Thoracic aorta (tissue), 2 donors: ENCODE measurements at places on chromosomes 1 and 21.

GRCh38 chr1:8384088-8384487 lies 66.2 kb downstream of the SLC45A1 start:
- DNase-seq, result no peak
- H3K27ac ChIP-seq, result no peak overlapping the region
- H3K4me3 ChIP-seq, result no peak overlapping the region
- no peaks in the 10 kb centered on the region for H3K27me3 ChIP-seq
- peaks cover 35% of the 10 kb centered on the region for H3K4me1 ChIP-seq

GRCh38 chr1:1208713-1209433 lies 2.5 kb upstream of the TNFRSF18 start:
- DNase-seq, result no peak
- H3K4me3 ChIP-seq, result peak overlapping the region; percentile 60
- H3K27ac ChIP-seq, result no peak overlapping the region
- no peaks in the 10 kb centered on the region for H3K36me3 ChIP-seq
- H3K27me3 ChIP-seq, result peaks cover 4% of the 10 kb centered on the region

GRCh38 chr1:160996178-160996577 lies 24.8 kb downstream of the F11R start:
- H3K27ac ChIP-seq, result no peak overlapping the region
- peaks cover 4% of the 10 kb centered on the region for H3K36me3 ChIP-seq
- H3K27me3 ChIP-seq, result no peaks in the 10 kb centered on the region
- H3K4me3 ChIP-seq, result no peak overlapping the region
- no peak for DNase-seq

- H3K27me3 ChIP-seq, result no peaks in the 10 kb centered on the region
- DNase-seq, result no peak
- H3K27ac ChIP-seq, result no peak overlapping the region
- H3K4me3 ChIP-seq, result no peak overlapping the region
Observed at GRCh38 chr1:100584761-100585745, 47.1 kb downstream of the GPR88 start.

- H3K27ac ChIP-seq, result peak overlapping the region; percentile 90
- H3K4me3 ChIP-seq, result peak overlapping the region; percentile 88
- no peak for DNase-seq
Observed at GRCh38 chr1:237043846-237044636, 2.1 kb downstream of the RYR2 start.

- H3K27me3 ChIP-seq, result no peaks in the 10 kb centered on the region
- H3K4me1 ChIP-seq, result peaks cover 9% of the 10 kb centered on the region
- peak overlapping the region; percentile 88 for H3K4me3 ChIP-seq
- no peak for DNase-seq
Observed at GRCh38 chr1:152034324-152034653, 2.5 kb downstream of the S100A11 start.

DNA sequence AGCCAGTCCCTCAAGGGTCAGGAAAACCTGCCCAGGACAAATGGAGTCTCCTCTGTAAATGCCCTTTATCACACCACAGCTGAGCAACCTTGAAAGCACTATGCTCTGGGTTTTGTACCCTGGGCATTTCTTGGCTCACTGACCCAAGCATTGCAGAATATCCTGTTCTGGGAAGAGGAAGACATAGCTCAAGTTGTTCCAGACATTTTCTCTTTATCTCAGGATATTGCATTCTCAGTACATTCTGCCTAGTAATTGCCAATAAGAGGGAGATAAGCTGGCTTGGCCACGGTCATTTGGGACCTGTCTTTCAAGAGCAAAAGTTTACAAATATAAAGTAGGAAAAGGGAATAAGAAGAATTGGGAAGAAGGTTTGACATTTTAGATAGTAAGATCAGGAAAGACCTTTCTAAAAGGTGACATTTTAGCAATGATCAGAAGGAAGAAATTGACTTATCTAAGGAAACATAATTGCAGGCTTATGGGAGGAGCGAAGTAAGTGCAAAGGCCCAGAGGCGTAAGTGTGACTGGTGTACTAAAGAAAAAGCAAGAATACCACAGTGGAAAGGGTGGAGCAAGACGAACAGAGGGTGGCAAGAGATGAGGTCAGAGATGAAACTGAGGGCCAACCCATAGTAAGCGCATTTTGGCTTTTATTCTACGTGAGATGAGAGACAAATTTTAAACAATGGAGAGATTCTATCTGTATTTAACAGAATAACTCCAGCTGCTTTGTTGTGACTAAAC lies 394.0 kb upstream of the CXADR start:
- peak overlapping the region; percentile 28 for H3K27ac ChIP-seq
- H3K4me1 ChIP-seq, result no peaks in the 10 kb centered on the region
- H3K27me3 ChIP-seq, result no peaks in the 10 kb centered on the region
- H3K36me3 ChIP-seq, result no peaks in the 10 kb centered on the region
- DNase-seq, result no peak
- H3K4me3 ChIP-seq, result no peak overlapping the region

- H3K27me3 ChIP-seq, result no peaks in the 10 kb centered on the region
- no peak overlapping the region for H3K27ac ChIP-seq
- H3K4me1 ChIP-seq, result no peaks in the 10 kb centered on the region
- no peaks in the 10 kb centered on the region for H3K36me3 ChIP-seq
Observed at GRCh38 chr1:50369830-50370229, 53.4 kb downstream of the DMRTA2 start.

DNA sequence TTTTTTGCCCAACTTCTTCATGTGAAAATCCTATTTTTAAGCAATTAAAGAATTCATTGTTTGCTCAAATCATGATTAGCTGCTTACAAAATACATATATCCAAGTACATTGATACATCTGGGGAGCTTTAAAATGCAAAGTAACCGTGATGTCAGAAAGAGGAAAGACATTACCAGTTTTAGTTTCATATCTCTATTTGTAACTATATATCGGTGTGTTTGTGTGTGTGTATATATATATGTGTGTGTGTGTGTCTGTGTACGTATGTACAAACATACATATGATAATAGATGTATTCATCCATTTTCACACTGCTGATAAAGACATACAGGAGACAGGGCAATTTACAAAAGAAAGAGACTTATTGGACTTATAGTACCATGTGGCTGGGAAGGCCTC lies 310.1 kb downstream of the DPYD start:
- no peak for DNase-seq
- H3K27me3 ChIP-seq, result no peaks in the 10 kb centered on the region
- no peaks in the 10 kb centered on the region for H3K4me1 ChIP-seq

- DNase-seq, result no peak
- no peaks in the 10 kb centered on the region for H3K36me3 ChIP-seq
- H3K27me3 ChIP-seq, result no peaks in the 10 kb centered on the region
Observed at GRCh38 chr1:54338464-54338863, 67.7 kb downstream of the SSBP3 start.

DNA sequence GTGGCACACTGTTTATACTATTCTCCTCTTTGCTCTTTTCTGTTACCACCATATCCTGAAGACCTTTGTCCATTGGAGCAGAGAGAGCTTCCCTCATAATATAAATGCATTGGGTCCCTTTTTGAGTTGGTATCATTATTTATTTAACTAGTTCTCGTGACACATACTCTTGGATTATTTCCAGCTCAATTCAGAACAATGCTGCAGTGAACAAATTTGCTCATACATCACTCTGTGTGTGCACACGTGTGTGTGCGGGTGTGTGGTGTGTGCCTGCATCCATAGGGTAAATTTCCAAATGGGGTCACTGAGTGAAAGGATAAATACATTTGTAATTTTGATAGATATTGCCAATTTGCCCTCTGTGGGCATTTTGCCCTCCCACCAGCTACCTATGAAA lies 5.8 kb downstream of the PLA2G2A start:
- no peak overlapping the region for H3K27ac ChIP-seq
- no peaks in the 10 kb centered on the region for H3K4me1 ChIP-seq
- no peak overlapping the region for H3K4me3 ChIP-seq
- DNase-seq, result no peak
- no peaks in the 10 kb centered on the region for H3K27me3 ChIP-seq

DNA sequence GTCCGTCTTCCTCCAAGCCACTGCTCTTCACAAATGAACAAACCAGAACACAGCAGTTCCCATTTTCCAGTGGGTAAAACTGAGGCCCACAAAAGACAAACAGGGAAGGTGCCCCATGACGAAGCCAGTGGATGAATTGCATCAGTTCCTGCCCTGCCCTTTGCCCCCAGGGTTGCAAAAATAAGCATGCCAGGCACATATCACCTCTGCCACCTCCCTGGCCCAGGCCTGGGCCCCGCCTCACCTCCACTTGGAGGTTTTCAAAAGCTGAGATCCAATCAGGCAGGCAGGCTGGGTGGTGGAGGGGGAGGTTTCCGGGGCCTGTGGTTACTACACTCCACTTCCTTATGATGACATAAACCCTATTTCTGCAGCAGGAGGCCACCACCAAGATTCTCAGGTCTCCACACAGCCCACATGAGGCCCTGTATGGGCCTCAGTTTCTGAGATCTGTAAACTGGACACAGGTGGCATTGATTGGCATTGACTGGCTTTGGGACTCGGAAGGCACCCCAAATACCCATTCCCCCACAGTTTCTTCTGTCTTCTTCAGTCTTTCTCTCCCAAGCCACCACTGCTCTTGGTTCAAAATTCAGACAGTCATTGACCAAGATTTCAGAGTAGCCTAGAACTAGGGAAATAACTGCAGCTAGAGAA lies 4.1 kb downstream of the KIF21B start:
- no peak overlapping the region for H3K27ac ChIP-seq
- DNase-seq, result no peak
- no peak overlapping the region for H3K4me3 ChIP-seq
- H3K27me3 ChIP-seq, result no peaks in the 10 kb centered on the region
- no peaks in the 10 kb centered on the region for H3K36me3 ChIP-seq
- peaks cover 7% of the 10 kb centered on the region for H3K4me1 ChIP-seq

DNA sequence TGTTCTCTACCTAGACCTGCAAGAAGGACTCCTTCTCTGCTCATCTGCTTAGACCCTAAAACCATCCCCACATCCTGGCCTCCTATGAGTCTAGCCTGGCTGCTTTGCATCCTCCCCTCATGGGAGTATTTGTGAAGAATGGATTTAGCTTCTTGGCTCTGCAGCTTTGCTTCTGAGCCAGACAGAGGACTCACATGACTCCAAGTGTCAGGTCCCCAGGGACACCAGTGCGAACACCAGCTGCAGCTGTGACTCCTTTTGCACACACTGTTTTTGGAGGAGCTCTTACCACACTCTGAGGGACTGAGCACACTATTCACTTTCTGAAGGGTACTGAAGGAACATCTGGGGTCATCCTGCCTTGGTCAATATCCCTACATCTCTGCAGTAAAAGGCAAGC lies 131.8 kb upstream of the SGIP1 start:
- no peaks in the 10 kb centered on the region for H3K27me3 ChIP-seq
- H3K27ac ChIP-seq, result no peak overlapping the region
- H3K4me1 ChIP-seq, result peaks cover 5% of the 10 kb centered on the region
- DNase-seq, result peak; percentile 28
- peak overlapping the region; percentile 16 for H3K4me3 ChIP-seq

DNA sequence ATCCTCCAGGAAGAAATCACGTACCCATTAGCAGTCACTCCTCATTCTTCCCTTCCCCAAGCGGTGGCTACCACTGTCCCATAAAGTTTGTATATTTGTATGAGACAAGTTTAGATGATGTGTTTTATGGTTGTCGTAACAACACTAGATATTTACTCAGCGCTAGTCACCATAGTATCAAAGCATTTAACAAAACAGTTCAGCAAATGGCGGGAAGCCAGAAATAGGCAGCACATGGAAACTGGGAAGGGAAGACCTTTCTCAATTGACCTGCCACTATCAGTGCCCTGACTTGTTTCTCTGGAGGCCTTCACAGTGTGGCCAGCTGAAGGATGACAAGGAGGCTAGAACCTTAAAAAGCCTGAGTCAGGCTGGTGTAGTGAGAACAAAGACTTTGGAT lies 31.1 kb downstream of the CNST start:
- no peaks in the 10 kb centered on the region for H3K36me3 ChIP-seq
- peak; percentile 19 for DNase-seq
- H3K27ac ChIP-seq, result peak overlapping the region; percentile 3
- H3K27me3 ChIP-seq, result no peaks in the 10 kb centered on the region
- H3K4me3 ChIP-seq, result no peak overlapping the region
- peaks cover 22% of the 10 kb centered on the region for H3K4me1 ChIP-seq

GRCh38 chr1:30449428-30450147 lies 273.8 kb downstream of the MATN1 start:
- H3K4me1 ChIP-seq, result no peaks in the 10 kb centered on the region
- DNase-seq, result no peak
- no peaks in the 10 kb centered on the region for H3K36me3 ChIP-seq
- no peak overlapping the region for H3K4me3 ChIP-seq

DNA sequence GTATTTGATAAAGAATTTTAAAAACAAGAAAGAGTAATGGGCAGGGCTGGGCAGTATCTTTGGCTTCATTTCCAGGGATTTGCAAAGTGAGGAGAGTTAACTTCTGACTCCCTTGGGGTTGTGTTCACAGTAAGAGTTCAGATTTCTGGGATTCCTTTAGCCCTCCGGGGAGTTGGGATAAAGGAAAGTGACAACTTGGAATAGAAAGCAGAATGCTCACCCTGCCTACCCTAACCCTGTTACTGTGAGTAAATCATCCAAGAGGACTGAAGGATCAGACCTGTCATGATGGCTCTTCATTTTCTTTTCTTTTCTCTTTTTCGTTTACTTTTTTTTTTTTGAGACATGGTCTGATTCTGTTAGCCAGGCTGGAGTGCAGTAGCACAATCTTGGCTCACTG lies 76.1 kb downstream of the CACHD1 start:
- no peak for DNase-seq
- H3K4me3 ChIP-seq, result no peak overlapping the region
- H3K4me1 ChIP-seq, result peaks cover 6% of the 10 kb centered on the region
- H3K27ac ChIP-seq, result no peak overlapping the region
- no peaks in the 10 kb centered on the region for H3K27me3 ChIP-seq
- H3K36me3 ChIP-seq, result no peaks in the 10 kb centered on the region
